ENCODE measurements at places on chromosomes 4 and X.
A peak's percentile ranks its signal among the peaks of the same experiment; 100 is the strongest.

GRCh38 chr4:74823194-74823593 lies 28.9 kb upstream of the BTC start:
- DNase-seq: no peak

DNA sequence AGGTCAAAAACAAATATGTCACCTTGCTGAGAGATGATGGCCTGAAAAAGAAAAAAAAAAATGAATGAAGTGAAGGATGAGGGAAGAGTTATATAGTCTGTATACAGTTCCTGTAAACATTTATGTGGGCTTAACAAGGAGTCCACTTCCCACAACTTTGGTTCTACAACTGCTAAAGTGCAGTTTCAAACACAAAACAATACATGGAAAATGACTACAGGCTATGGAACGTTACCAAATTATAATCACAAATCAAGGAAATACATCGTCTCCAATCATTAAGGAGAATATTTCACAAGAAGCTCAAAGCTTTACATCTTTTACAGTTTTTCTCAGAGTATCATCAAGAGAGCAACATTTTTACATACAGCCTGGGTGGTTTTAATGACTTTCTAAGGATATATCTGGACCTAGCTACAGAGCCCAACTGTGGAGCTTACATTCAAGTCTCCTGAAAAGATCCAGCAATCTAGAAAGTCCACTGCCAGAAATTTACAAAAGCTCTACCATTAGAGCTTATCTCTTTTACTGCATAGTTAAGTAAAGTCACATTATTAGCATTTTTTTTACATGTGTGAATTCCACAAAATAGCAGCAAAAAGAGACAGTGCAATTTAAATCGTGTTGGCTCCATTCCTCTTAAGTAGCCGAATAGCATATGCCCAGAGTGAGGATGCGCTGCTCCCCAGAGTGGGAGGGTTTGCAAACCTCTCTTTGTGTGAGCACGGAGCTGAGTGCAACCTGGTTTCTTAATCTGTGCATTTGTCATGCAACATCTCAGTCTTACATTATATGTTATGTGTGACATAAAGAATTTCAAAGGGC lies 128.3 kb downstream of the MANBA start:
- DNase-seq: no peak

GRCh38 chrX:18640686-18641085 lies 31.2 kb downstream of the RS1 start:
- peak; percentile 77 for DNase-seq

GRCh38 chrX:68978255-68978654 lies 149.4 kb downstream of the EFNB1 start:
- DNase-seq: peak; percentile 60

- no peak for DNase-seq
Observed at GRCh38 chrX:103276581-103277002, at the start of gene TCEAL5. Gene TCEAL5 (minus strand): TSS chrX:103276750. CDS start chrX:103274563, 2,187 bp downstream.

DNA sequence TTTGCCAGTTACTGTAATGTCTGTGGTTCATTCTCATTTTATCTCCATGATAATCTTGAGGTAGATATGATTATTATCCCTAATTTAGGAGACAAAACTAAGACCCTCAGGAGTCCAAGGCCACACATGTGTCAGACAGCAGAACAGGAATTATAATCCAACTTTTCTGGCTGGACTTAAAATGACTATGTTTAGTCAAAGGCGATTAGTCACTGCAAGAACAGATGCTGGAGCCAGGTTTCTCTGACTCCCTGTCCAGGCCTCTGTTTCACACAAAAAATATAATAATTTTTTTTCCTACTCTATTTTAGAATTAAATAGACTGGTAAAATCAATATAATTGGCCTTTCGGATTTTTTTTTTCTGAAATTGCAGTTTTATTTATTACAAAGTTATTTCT lies 56.7 kb upstream of the TMEM131L start:
- DNase-seq: no peak

GRCh38 chr4:3880615-3881120 lies 114.5 kb downstream of the ADRA2C start:
- peak; percentile 93 for DNase-seq

- DNase-seq: no peak
Observed at GRCh38 chr4:15868826-15869413, 69.6 kb downstream of the FGFBP1 start.

DNA sequence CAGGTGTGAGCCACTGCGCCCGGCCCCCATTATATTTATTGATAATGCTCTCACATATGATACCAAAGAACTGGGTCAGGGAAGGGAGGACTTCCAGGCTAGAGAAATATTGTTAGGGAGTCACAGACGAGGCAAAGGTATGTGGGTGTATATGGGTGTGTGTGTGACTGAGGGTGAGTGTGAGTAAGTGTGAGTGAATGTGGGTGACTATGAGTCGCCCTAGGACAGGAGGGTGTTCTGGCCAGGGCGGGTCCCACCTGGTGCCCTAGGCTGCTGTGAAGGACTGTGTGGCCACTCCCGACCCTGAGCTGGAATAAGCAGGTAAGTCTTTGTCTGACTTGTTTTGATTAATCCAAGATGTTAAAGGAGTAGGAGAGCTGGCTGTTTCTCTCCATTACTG lies 34.4 kb downstream of the RWDD4 start:
- no peak for DNase-seq

DNA sequence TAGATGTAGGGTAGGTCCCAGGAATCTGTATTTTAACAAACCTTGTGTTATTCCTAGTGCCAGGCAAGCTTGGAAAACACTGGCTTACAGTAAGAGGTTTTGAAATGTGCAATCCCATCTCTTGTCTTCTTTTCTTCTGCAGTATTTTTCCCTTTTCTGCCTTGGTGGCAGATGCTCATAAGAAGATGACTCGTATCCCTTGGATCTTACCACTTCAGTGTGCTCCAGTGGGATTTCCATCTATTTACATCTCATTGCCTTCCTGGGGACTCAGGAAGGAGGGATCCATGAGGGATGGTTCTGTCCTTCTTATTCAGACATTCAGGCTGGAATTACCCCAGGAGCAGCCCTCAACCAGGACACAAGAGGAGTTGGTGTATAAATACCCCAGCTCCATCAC lies 136.6 kb downstream of the NHS start:
- no peak for DNase-seq

- DNase-seq: no peak
Observed at GRCh38 chr4:122635205-122635604, 14.3 kb upstream of the IL21 start.

DNA sequence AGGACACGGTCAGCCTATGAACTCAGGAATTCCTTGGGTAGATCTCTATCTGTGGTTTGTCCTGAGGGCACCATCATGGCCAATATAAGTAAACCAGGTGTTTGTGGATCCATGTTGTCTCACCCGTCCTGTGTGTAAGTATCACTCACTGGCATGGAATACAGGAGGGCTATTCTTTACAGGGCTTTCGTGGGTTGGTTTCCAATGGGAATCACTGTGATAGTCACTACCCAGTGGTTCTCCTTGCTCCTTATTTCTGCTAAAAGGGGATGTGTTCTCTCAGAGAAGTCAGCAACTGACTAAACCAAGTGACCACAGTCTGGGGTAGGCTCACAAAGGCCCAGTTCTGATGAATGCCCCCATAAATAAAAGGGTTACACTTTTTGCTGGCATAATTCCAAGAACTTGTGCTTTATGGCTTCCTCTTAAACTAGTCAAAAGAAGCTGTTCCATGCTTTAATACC lies 236.7 kb upstream of the JADE1 start:
- no peak for DNase-seq

DNA sequence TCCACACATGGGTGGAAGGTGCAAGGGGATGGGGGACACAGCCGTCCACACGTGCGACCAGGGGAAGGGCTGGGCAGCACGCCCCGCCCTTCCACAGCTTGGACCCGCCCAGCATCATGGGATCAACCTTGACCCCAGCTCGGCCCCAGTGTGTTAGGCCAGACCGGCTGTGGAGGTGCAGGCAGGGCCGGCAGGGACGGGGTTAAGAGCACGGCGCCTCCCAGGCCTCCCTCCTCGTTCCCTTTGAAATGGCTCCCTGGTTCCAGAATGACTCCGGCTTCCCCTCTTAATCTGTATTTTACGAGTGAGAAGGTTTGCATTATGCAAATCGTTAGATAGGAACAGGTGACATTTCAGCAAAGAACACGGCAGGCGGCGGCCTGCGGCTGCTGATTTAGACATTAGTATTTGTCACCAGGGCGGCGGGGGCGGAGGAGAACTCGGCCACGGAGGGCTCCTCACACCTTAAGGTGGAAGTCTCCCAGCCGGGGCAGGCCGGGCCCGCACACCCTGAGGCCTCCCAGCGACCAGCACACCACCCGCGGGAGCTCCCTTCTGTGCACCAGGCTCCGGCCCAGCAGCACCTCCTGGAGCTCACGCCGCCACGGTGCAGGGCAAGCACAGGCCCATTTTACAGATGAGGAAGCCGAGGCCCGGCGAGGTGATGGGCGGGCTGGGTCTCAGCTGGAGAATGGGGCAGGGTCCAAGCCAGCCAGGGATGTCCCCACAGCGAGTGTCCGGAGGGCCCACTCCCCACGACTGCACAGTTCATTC lies 116.1 kb downstream of the FAM53A start:
- DNase-seq: peak; percentile 50

DNA sequence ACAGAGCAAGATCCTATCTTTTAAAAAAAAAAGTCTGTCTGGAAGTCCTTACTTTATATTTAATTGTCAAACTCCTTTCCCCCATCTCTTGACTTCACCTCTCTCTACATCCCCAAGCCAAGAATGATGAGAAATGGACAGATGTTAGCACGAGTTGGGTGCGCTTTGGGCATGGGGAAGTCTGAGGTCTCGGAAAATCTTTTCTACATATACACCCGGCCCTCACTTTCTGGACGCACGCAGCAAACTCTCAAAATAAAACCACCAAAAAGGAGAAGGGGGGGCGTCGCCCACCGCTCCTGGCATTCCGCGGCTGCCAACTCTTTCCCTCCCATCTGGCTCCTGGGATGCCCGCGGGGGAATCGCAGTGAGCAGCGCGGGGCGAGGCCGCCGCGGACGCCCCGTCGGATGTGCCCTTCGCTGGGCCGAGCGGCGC lies 756 bp downstream of the IGFBP7 start:
- no peak for DNase-seq

DNA sequence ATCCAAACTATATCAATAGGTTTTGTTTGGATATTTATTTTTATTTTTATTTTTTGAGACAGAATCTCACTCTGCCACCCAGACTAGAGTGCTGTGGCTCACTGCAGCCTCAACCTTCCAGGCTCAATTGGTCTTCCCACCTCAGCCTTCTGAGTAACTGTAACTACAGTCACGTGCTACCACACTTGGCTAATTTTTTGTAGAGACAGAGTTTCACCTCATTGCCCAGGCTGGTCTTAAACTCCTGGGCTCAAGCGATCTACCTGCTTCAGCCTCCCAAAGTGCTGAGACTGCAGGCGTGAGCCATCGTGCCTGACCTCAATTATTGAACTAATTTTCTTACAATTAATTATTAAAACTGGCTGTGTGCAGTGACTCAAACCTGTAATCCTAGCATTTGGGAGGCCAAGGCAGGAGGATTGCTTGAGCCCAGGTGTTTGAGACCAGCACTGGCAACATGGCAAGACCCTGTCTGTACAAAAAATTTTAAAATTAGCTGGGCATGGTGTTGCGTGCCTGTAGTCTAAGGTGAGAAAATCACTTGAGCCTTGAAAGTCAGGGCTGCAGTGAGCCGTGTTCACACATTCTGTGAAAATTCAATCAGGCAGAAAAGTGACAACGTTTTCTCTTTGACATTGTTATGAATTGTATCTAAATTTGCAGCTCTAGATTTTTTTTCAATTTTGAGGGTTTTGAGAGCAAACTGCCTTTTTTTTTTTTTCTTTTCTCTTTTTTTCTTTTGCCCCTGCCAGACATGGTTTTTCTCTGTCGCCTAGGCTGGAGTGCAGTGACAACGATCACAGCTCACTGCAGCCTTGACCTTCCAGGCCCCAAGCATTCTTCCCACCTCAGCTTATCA lies 66.0 kb downstream of the UBE2K start:
- no peak for DNase-seq

- DNase-seq: no peak
Observed at GRCh38 chrX:120749141-120749846, 119.4 kb upstream of the C1GALT1C1 start.
